Large intestine (tissue), 12 donors: ENCODE measurements at places on chromosomes 5 and 9. TPM values are rescaled to one million over a fixed set of nuclear protein-coding genes. Genes with fewer than 3 reads are reported as not detected.

DNA sequence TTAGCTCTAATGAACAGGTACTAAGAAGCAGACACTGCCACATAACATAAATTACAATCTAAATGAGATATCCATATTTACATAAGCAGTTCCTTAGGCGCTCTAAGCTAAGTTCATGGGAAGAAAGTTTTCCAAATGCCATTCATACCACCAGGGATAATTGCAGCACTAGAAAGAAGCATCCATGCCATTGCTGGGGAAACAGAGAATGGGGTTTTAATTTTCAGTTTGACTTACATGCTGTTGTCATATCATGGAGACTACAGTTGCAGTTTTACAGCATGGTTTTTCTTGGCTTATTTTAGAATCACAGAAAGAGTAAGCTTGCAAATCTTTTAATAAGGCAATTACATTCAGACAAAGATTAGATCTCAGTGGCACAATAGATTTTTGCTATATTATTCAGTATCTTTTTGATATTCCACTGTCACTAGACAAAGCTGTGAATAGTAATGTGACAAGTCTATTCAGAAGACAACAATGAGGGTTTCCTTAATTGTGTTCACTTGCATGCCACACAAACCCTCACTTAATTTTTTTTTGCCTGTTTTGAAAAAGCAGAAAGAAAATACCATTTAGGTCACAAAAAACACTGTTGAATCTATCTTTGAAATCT lies 108.4 kb upstream of the ELAVL2 start:
- DNase-seq, result no peak

GRCh38 chr9:102519423-102519822 lies 475.7 kb upstream of the CYLC2 start:
- DNase-seq, result no peak

Gene ELAVL2
- 1.2 TPM for polyA plus RNA-seq

Gene PRSS3
- 97.9 TPM for polyA plus RNA-seq

Gene DTWD2
- 5.9 TPM for polyA plus RNA-seq
